ENCODE measurements at places on chromosomes 2 and 18.

DNA sequence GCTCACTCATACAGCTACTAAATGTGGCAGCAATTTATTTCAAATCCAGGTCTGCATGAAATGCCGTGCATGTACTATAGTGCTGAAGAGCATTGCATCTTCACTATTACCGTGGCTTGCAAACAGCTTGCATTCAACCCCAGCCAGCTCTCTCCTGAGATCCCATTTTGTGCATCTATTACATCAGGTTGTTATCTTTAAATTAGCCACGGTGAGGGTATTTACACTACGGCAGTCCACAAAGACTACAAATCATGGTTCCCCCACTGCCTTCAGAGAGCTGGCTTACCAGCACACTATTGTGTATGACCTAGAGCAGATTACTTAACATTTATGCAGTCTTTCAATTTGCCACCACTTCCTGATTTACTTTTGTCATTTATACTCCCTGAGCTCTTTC lies 621.3 kb upstream of the LRATD1 start:
- DNase-seq: no peak

DNA sequence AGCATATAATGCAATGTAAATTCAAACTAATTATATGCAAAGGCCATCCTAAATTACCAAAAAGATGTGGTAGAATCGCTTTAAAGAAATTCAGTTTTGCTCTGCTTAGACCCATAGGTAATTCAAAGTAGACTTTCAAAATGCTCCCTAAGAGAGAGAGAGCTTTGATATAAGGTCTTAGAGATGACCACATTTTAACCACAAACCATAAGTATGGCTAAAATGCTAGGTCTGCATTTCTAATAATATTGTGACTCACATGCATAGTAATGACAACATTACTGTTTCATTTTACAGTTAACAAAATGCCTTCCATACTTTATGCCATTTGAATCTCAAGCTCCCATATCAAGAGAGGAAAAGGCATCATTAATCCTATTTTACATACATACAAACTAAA lies 144.5 kb downstream of the RAD51AP2 start:
- DNase-seq: no peak

- DNase-seq: no peak
Observed at GRCh38 chr2:232341061-232341738, 37.4 kb upstream of the ALPP start.

- DNase-seq: no peak
Observed at GRCh38 chr2:64837116-64837731, 152.0 kb upstream of the SLC1A4 start.

DNA sequence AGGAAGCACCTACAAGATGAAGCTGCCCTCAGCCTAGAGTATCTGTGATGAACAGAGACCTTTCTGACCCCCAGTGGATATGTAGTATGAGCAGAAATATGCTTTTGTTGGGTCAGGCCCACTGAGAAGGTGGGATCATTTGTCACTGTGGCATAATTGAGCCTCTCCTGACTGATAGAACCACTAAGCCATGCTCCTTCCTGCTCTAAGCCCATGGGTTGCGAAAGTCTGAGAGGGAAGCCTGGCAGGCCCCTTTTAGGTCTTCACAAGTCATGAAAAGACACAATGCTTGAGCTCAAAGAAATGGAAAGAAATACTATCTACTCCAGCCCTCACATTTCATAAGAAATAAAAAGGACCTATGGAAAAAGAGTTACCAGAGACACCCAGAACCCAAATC lies 127.7 kb downstream of the TNS1 start:
- DNase-seq: no peak

DNA sequence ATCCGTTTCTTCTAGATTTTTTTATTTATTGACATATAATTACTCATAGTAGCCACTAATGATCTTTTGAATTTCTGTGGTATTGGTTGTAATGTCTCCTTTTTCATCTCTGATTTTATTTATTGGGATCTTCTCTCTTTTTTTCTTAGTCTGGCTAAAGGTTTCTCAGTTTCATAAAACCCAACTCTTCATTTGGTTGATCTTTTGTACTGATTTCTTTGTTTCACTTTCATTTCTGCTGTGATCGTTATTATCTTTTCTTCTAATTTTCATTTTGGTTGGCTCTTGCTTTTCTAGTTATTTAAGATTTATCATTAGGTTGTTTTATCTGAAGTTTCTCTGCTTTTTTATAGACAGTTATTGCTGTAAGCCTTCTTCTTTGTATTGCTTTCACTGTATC lies 463.6 kb upstream of the CRIM1 start:
- no peak for DNase-seq

GRCh38 chr2:29187926-29188325 lies 72.7 kb downstream of the CLIP4 start:
- DNase-seq: no peak

GRCh38 chr2:241506793-241507429 lies 1.5 kb downstream of the STK25 start:
- DNase-seq: no peak

GRCh38 chr2:11028407-11028916 lies 116.7 kb downstream of the KCNF1 start:
- no peak for DNase-seq
